ENCODE measurements at places on chromosomes 5 and 9. TPM values are rescaled to one million over a fixed set of nuclear protein-coding genes. Genes with fewer than 3 reads are reported as not detected.

Gene NUTM2G
- total RNA-seq = not detected

Gene PPP3R2
- total RNA-seq = not detected

Gene HMGCR
- 108 TPM for total RNA-seq

Gene CATSPER3
- 0.68 TPM for total RNA-seq

Gene ODF2
- total RNA-seq = 48.7 TPM

Gene SLC45A2
- total RNA-seq = 0.20 TPM

Gene GLRA1
- not detected for total RNA-seq

Gene ZBTB6
- total RNA-seq = 9.3 TPM

Gene PIP5K1B
- total RNA-seq = 8.5 TPM

Gene OCLN
- 134 TPM for total RNA-seq

Gene CKMT2
- total RNA-seq = 0.88 TPM

Gene NIPAL4
- total RNA-seq = not detected

Gene PCSK5
- 2.5 TPM for total RNA-seq

Gene CDKN2A
- total RNA-seq = 4.2 TPM

GRCh38 chr9:69400470-69400869, 75.5 kb downstream of the ENTREP1 start:
- DNase-seq = no peak

DNA sequence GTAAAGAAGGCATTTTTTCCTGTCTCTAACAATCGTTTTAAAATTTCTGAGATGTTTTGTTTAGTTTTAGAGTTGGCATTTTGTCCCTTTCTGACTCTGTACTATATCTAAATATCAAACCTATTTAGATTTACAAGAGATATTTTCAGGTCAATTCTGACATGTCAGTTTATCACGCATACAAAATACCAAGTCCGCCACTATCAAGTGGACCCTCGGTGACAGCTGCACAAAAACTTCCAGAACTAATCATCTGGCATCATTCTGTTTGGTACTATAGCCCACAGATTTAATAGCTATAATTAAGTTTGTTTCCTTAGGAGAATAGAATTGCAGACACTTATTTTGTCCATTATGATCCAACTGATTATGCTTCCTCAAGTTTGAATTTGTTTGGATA, 1278.2 kb downstream of the CDH12 start:
- no peak for DNase-seq

GRCh38 chr5:163383754-163384153, 53.6 kb upstream of the CCNG1 start:
- no peak for DNase-seq

DNA sequence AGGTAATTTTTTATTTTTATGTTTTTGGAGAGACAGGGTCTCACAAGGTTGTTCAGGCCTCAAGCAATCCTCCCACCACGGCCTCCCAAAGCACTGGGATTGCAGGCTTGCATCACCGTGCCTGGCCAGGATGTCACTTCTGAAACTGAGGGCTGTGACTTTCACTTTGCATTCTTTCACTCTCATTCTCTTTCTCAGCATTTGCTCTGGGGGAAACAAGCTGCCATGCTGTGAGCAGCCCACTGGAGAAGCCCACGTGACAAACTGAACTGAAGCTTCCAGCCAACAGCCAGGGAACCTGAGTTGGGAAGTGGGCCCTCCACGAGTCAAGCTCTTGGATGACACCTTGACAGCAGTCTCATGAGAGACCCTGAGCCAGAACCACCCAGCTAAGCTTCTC, 109.4 kb downstream of the C5orf15 start:
- DNase-seq = peak; percentile 0

DNA sequence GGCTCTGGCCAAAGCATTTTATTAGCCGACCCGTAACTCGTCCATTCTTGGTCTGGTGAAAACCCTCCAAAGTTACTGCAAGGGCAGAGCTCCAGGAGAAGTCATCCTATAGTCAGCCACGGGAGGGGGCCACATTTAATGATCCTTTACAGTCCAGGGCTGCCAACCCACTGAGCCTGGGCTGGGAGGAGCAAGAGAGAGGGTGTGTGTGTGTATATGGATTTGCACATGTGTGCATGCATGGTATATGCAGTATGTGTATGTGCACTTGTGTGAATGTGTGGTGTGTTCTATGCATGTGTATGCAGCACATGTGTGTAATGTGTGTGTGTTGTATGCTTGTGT, 4.2 kb upstream of the RASGEF1C start:
- DNase-seq = no peak

DNA sequence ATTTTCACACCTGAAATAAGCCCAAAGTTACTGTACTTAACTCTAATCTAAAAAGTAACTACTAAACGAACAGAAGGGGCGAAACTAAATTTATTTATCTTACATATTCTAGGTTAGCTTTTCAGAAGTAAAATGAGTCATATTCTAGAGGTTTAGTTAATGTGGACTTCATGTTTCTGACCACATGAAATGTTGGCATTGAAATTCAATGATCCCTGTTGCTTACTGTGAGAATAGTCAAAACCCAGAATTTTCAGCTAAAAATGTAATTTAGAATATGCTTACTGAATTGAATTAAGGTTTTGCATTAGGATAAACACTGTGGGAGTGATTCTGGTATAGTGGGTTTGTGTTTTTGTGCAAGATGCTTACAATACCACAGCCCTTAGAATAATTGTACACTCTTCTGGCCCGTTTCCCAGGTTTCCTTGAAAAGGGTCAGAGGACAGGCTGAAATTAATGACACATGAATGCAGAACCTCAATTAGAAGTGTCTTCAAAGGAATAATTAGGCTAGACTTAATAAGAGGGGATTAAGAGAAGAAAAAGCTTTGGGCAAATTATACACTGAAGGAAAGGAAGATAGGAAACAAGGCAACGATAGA, 1.4 kb upstream of the SNX18 start:
- no peak for DNase-seq

- no peak for DNase-seq
Measured at GRCh38 chr5:189976-190365, 1.3 kb upstream of the LRRC14B start.

DNA sequence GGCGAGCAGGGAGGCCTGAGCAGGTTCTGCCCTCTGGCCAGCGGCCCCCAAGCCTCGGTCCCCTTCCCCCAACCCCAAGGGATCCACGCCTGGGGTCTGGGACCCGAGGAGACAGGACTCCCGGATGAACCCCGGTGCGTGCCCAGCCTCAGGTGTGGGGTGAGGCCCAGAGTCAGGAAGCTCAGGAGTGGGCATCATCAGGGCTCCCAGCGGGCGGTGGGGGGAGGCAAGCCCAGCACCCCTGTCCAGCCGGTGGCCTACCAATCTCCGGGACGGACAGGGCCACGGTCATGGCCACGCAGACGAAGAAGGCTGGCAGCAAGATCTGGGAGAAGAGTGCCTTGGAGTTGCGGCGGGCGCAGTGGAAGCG, 14.5 kb downstream of the ABCA2 start:
- DNase-seq = no peak

DNA sequence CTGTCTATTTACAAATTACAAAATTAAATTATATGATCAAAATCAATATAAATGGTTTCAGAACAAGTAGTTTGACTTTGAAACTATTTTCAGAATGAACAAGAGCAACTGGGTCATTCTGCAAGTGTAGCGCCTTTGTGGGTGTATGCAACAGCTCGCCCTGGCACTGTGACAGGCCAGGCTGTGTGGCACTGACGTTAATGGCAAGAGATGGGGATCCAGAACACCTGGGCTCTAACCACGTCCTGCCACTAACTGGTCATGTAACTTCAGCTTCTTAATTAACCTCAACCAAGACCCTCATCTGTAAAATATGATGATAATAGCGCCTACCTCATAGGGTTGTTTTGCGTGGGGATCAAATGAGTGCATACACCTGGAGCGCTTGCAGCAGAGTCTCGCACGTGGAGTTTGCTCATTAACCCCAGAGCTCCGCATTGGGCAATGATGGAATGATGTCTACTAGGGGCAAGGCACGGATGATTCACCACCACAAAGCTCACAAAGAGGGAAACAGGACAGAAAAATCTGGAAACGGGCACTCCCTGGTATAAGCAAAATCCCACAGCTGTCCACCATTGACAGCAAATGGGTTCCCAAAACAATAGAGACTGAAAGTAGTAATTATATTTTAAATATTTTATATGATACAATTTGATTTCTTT, 639.4 kb downstream of the SEMA5A start:
- no peak for DNase-seq

- DNase-seq = no peak
Measured at GRCh38 chr9:84949258-84949657, 279.7 kb downstream of the NTRK2 start.

- no peak for DNase-seq
Measured at GRCh38 chr5:43193894-43194265, 1.9 kb downstream of the NIM1K start.

GRCh38 chr5:60257596-60258271, 364.2 kb upstream of the PDE4D start:
- no peak for DNase-seq

DNA sequence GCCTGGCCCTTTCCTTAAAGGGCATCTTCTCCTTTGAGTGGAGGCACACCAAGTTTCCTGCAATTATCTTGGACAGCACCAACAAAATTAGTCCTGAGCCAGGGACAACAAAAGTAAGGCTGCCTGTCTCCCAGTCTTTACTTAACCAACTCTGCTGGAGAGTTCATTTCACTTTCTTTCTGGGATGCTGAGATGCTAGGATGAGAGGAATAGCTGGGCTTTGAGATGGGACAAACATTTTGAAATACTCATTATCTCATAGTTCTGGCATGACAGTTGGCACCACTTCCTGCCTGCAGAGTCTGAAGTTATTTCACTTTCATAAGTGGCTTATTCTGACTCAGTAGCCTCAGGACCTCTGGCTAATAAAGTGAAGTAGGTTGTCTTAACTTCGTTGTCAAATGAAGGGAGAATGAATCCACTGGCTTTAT, 157.0 kb downstream of the C9orf152 start:
- no peak for DNase-seq

- DNase-seq = peak; percentile 28
Measured at GRCh38 chr9:93667006-93667405, 90.6 kb downstream of the PHF2 start.

GRCh38 chr5:39506211-39506610, 81.4 kb upstream of the DAB2 start:
- DNase-seq = no peak

DNA sequence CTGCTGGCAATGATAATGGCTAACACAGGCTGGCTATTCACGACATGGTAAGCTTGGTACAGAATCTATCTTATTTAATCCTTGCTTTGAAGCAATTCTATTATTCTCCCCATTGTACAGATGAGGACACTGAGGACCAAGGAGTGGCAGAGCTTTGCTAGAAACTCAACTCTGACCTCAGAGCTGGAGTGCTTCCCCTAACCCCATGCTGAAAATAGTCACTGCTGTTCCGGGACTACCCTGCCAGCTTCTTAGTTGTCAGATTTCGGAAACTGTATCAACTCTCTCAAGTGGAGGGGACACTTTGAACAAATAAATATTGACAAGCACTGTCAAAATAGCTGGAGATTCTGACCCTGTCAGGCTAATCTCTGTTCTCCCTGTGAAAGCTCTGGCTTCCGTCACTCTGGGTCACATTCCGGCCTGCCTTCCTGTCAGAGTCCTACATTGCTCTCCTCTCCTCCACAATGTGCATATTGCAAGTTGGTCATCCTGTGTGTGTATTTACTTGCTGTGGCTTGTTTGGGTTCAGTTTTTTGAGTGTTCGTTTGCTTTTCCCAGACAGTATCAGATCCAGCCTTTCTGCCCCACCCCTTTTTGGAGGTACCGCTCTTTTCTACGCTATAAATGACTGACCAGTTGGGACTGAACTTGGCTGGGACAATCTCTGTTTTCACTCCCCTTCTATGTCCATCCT, 134.3 kb upstream of the MAP1B start:
- DNase-seq = no peak

GRCh38 chr5:97820138-97820537, 637.1 kb upstream of the RIOK2 start:
- DNase-seq = no peak

DNA sequence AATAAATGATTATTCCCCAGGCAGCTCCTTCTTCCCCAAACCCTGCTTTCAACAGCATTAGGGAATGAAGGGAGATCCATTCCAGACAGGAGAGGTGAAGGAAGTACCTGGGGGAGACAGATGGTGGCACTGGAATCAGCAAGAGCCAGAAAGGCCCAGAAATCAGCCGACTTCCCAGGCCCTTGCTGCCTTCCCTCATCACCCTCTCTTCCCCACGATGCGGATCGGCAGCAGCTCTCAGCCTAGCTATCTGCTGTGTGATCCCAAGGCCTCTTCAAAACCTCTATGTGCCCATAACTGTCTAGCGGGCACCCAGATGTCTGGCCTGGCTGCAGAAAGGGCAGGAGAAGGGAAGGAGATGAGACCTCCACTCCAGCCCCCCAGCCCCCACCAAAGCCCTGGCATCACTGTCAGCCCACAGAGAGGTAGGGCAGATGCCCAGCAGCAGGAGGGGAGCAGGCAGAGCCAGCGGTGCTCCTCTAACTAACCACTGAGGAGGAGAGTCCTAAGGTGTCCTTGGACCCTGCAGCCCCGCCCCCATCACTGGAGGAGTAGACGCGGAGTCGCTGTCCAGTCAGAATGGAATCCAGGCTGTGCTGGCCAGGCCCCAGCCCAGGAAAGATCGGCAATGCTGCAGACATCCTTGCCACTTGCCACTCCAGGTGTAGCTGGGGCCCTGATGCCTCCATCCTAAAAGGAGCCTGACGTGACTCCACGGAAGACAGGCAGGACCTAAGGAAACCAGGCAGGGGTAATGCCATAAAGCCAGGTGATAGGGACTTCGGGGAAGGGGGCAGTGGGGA, 12.7 kb downstream of the CNTFR start:
- peak; percentile 87 for DNase-seq

DNA sequence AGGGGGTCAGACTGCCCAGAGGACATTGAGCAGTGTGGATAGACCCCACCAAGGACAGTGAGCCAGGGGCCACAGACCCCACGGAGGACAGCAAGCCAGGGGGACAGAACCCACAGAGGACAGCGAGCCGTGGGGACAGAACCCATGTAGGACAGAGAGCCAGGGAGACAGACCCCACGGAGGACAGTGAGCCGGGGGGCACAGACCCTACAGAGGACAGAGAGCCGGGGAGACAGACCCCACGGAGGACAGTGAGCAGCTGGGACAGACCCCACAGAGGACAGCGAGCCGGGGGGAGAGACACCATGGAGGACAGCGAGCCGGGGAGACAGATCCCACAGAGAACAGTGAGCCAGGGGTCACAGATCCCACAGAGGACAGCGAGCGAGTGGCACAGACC, 3.4 kb upstream of the ZDHHC11 start:
- no peak for DNase-seq

DNA sequence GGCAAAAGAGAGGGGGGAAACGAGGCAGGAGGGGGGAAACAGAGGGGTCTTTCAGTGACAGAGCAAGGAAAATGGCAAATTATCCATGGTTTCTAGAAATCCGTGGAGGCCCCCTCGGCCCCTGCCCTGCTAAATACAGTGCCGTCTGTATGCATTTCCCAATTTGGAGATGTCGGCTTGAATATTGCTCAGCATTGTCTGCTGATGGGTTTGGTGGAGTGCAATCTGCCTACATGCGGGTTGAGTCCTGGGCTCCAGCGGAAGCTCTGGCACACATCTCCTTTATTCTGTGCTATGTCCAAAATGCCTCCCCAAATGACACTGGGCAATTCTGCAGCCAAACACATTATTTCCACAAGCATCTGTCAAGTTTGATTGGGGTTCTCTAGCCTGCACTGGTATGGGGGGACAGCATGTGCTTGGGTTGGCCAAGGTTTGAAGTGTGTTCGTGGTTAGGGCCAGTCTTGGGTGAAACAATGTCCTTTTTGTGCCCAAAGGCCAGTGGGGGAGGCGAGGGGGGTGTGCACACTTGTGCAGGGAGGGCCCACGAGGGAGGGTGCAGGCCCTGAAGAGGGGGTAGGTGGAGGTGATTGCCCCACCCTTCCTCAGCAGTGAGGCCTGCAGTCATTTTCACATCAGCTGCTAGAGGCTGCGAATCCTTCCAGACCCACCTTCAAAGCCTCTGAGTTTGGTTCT, 6.2 kb upstream of the NEUROG1 start:
- peak; percentile 29 for DNase-seq

- no peak for DNase-seq
Measured at GRCh38 chr5:146321571-146321970, 17.1 kb upstream of the POU4F3 start.
